T-helper 2 cell treated with Interferon-gamma antibody and Interleukin-4, amounts not matched to agents 100 ng/mL and 5 ng/mL, for 36 hours (primary cell): ENCODE measurements at places on chromosomes 2 and 18. TPM values are rescaled to one million over a fixed set of nuclear protein-coding genes. Genes with fewer than 3 reads are reported as not detected.

Gene BOLL
- not detected in 2 replicates for total RNA-seq

Gene AGAP1
- 1.2 and 1.4 TPM in 2 replicates for total RNA-seq

Gene AGXT
- not detected in 2 replicates for total RNA-seq

Gene SEMA4F
- 4.4 and 5.9 TPM in 2 replicates for total RNA-seq

Gene COL4A4
- total RNA-seq: 0.07 and 0.11 TPM in 2 replicates
